ENCODE measurements at places on chromosomes 13 and 19.

DNA sequence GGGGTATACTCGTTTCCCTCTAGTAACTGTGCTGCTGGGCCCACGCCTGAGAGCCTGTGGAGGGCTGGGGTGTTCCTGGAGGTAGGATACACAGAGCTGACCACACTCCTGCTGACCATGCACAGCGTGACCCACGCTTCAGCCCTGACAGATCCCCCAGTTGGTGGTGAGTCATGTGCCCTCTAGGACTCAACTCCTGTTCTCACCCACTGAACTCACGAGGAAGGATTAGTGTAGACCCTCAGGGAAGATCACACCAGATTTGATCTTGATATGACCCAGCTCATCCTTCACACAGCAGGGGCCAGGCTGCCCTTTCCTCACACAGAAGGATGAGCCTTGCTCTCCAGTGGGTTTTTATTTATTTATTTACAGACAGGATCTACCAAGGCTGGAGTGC, 13.3 kb upstream of the ACP7 start:
- peaks cover 16% of the 10 kb centered on the region for H3K4me1 ChIP-seq
- no peak for DNase-seq
- H3K27me3 ChIP-seq: no peaks in the 10 kb centered on the region
- no peak overlapping the region for H3K4me3 ChIP-seq
- no peak overlapping the region for H3K27ac ChIP-seq

- no peaks in the 10 kb centered on the region for H3K36me3 ChIP-seq
- H3K4me3 ChIP-seq: no peak overlapping the region
- no peaks in the 10 kb centered on the region for H3K27me3 ChIP-seq
- no peak overlapping the region for H3K27ac ChIP-seq
- H3K4me1 ChIP-seq: no peaks in the 10 kb centered on the region
These were observed 140.7 kb upstream of the SPRY2 start for GRCh38 chr13:80481588-80481987.

DNA sequence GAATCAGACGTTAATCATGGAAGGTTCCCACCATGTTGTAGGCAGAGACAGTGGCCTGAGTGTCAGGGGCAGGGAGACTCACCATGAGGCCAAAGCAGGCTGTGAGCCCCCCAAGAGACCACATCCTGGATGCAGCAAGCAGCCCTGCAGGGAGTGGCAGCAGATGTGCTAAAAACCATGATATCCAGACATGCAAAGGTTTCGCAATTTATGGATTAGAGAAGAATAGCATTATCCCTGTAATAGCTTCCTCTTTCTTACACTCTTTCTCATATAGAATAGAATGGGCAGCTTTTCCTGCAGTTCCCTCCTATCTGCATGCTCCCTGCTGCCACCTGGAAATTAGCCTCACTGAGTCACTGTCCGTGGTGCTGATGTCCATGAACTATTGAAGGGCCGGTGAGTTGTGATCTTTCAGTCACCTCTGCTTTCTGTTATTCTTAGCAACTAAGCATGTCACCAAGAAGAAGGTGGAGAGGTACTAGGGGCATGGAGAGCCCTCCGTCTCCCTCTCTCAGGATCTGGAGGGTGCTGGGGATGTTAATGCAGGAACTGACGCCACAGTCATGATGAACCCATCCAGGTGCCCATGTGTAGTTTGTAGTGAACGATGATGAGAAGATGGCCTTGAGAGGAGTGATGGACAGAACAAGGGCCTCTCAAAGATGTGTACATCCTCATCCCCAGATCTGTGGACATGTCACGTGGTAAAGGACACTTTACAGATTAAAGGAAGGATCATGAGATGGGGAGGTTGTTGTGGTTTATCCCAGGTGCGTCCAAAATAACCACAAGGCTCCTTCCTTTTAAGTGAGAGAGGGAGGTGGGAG, 9.9 kb downstream of the CEACAM4 start:
- peak overlapping the region; percentile 9 for H3K27ac ChIP-seq
- no peaks in the 10 kb centered on the region for H3K27me3 ChIP-seq
- DNase-seq: no peak
- no peaks in the 10 kb centered on the region for H3K36me3 ChIP-seq
- no peak overlapping the region for H3K4me3 ChIP-seq
- peaks cover 4% of the 10 kb centered on the region for H3K4me1 ChIP-seq

GRCh38 chr13:110653271-110653670, 37.9 kb downstream of the NAXD start:
- no peak overlapping the region for H3K4me3 ChIP-seq
- H3K27ac ChIP-seq: no peak overlapping the region
- no peak for DNase-seq
- peaks cover 48% of the 10 kb centered on the region for H3K36me3 ChIP-seq

GRCh38 chr19:7236153-7236552, 58.1 kb downstream of the INSR start:
- DNase-seq: no peak
- no peak overlapping the region for H3K4me3 ChIP-seq
- H3K4me1 ChIP-seq: no peaks in the 10 kb centered on the region
- H3K27me3 ChIP-seq: no peaks in the 10 kb centered on the region
- no peaks in the 10 kb centered on the region for H3K36me3 ChIP-seq

GRCh38 chr19:51550848-51551672, 19.6 kb upstream of the SIGLEC6 start:
- H3K27ac ChIP-seq: no peak overlapping the region
- peaks cover 3% of the 10 kb centered on the region for H3K27me3 ChIP-seq
- no peak for DNase-seq
- no peak overlapping the region for H3K4me3 ChIP-seq
- no peaks in the 10 kb centered on the region for H3K36me3 ChIP-seq

DNA sequence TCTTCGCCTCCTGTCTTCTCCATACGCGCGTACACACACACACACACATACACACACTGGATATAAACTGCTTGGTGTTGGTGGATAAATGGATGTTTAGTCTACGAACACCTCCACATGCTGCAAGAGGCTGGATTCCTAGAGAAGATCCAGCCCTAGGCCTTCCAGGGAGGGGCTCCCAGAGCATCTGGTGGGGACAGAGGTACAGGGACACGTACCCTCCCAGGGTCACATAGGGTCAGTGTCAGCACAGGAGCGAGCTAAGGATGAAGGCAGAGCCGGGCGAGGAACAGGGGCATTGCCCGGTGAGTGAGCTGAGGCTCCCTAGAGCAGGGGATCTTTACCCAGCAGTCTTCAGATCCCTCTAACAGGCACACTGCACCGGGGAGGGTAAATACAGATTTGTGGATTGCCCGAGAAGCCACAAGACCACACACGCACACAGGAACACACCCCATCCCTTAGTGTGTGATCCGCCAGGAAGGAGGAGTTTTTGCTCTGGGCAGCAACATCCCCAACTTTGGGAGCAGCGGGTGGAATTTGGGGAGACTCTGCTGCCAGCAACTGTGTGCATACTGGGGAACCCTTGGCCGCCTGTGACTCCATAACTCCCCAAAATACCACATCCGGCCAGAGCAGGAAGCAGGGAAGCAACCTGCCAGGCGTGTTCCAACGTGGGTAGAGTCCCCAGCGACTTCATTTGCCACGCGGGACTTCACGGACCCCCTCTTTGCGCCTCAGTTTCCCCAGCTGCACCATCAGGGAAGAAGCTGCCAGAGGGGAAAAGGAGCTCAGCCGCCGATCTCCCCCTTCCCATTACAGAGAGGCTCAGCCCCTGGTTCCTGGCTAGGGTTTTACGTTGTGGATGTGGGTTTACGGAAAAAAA, 5.8 kb upstream of the TLE2 start:
- H3K4me3 ChIP-seq: peak overlapping the region; percentile 85
- peak; percentile 44 for DNase-seq
- peak overlapping the region; percentile 89 for H3K27ac ChIP-seq
- peaks cover 25% of the 10 kb centered on the region for H3K4me1 ChIP-seq
- H3K27me3 ChIP-seq: no peaks in the 10 kb centered on the region

- no peaks in the 10 kb centered on the region for H3K36me3 ChIP-seq
- no peaks in the 10 kb centered on the region for H3K4me1 ChIP-seq
- no peaks in the 10 kb centered on the region for H3K27me3 ChIP-seq
- no peak overlapping the region for H3K4me3 ChIP-seq
- no peak for DNase-seq
- no peak overlapping the region for H3K27ac ChIP-seq
These were observed 2660.1 kb upstream of the PCDH20 start for GRCh38 chr13:64075543-64076271.

All from CD4-positive, CD25-positive, alpha-beta regulatory T cell (primary cell).